ENCODE measurements at places on chromosomes 3 and 15. TPM values are rescaled to one million over a fixed set of nuclear protein-coding genes. Genes with fewer than 3 reads are reported as not detected.

GRCh38 chr3:43882976-43883680 is 192.4 kb downstream of the ABHD5 start:
- no peaks in the 10 kb centered on the region for H3K36me3 ChIP-seq
- no peak overlapping the region for H3K4me3 ChIP-seq
- H3K4me1 ChIP-seq = no peaks in the 10 kb centered on the region
- no peak overlapping the region for H3K27ac ChIP-seq
- no peak for DNase-seq

- H3K27me3 ChIP-seq = peaks cover 3% of the 10 kb centered on the region
- no peak overlapping the region for H3K27ac ChIP-seq
- no peaks in the 10 kb centered on the region for H3K4me1 ChIP-seq
- no peak overlapping the region for H3K4me3 ChIP-seq
- DNase-seq = no peak
- no peaks in the 10 kb centered on the region for H3K36me3 ChIP-seq
Measured at GRCh38 chr3:139560411-139560810, 20.9 kb upstream of the RBP1 start.

DNA sequence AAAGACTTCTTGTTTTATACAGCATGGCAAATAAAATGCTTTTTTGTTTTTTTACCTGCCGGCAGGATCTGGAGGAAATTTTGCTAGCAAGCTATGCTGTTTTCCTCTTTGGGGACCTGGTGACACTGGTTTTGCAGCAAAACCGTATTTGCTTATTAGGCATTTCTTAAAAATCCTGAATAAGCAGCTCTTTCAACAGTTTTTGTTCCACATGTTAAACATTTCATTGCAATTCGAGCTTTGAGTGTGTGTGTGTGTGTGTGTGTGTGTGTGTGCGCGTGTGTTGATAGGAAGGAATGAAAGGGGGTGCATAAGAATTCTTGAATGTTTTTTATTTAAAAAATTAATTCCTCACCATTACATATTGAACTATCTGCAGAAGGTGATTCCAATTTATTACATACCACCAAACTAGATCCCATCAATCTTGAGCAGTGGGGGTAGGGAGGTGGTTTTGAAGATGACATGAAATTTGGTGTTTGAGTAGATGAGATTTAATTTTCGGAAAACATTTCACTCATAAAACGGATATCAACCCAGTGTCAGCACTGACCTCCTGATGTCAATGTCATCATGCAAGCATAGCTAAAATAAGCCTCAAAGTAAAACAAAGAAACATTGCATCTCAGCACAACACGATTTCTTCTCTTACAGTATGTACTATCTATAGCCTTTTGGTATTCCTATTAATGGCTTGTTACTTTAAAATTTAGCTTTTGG is 17.3 kb downstream of the ZBTB38 start:
- H3K27ac ChIP-seq = no peak overlapping the region
- peaks cover 9% of the 10 kb centered on the region for H3K27me3 ChIP-seq
- H3K36me3 ChIP-seq = peaks cover 2% of the 10 kb centered on the region
- no peak overlapping the region for H3K4me3 ChIP-seq
- H3K4me1 ChIP-seq = peaks cover 18% of the 10 kb centered on the region

GRCh38 chr3:140238646-140239314 is 303.8 kb downstream of the CLSTN2 start:
- no peaks in the 10 kb centered on the region for H3K36me3 ChIP-seq
- H3K27me3 ChIP-seq = no peaks in the 10 kb centered on the region
- no peak for DNase-seq
- H3K27ac ChIP-seq = no peak overlapping the region
- no peak overlapping the region for H3K4me3 ChIP-seq
- no peaks in the 10 kb centered on the region for H3K4me1 ChIP-seq

- peak overlapping the region; percentile 92 for H3K27ac ChIP-seq
- DNase-seq = no peak
- peaks cover 5% of the 10 kb centered on the region for H3K27me3 ChIP-seq
- peaks cover 39% of the 10 kb centered on the region for H3K4me1 ChIP-seq
- peaks cover 5% of the 10 kb centered on the region for H3K36me3 ChIP-seq
Measured at GRCh38 chr3:43689766-43690399, 855 bp upstream of the ABHD5 start.

DNA sequence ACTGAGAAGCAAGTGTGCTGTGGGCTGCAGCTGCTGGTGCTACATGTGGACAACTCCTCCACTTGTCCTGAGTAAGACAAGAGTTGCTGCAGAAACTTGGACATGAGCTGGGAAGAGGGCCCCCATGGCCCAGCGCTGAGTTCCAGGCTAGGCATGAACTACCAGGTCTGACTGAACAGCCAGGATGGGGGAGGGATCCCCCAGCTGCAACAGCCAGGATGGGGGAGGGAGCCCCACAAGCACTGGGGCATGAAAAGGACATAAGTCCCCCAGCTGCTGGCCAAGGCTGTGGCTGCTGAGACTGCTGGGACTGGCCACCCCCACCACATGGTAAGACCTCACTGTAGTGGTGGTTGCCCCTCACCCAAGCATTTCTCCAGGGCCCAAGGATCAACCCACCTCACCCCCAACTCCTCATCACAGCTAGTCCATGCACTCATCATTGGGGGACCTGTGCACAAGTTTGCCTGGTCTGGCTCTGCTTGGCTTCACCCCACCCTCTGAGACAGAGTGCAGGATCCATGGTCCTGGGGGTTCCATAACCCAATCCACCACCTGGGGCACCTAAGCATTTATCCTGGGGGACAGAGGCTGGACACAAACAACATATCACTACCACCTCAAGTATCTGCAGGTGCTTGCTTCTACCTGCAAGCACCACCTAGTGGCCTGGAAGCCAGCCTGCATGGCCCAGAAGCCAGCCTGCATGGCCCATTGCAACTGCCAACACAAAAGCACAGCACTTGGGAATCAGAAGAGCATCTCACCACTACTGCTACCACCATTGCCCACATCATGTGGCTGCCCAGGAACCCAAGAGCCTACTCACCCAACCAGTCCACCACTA is 84.5 kb upstream of the STT3B start:
- H3K36me3 ChIP-seq = peaks cover 9% of the 10 kb centered on the region
- H3K4me1 ChIP-seq = peaks cover 30% of the 10 kb centered on the region
- DNase-seq = peak; percentile 4
- no peak overlapping the region for H3K4me3 ChIP-seq
- H3K27me3 ChIP-seq = peaks cover 3% of the 10 kb centered on the region

- H3K27ac ChIP-seq = no peak overlapping the region
- H3K4me3 ChIP-seq = no peak overlapping the region
- no peak for DNase-seq
- peaks cover 2% of the 10 kb centered on the region for H3K27me3 ChIP-seq
- no peaks in the 10 kb centered on the region for H3K36me3 ChIP-seq
- H3K4me1 ChIP-seq = peaks cover 14% of the 10 kb centered on the region
Measured at GRCh38 chr15:28961391-28961790, 75.6 kb downstream of the APBA2 start.

Gene RARB
- not detected for total RNA-seq

Gene SNAPC5
- 37.3 TPM for total RNA-seq
